ENCODE measurements at places on chromosomes 6 and 20.

DNA sequence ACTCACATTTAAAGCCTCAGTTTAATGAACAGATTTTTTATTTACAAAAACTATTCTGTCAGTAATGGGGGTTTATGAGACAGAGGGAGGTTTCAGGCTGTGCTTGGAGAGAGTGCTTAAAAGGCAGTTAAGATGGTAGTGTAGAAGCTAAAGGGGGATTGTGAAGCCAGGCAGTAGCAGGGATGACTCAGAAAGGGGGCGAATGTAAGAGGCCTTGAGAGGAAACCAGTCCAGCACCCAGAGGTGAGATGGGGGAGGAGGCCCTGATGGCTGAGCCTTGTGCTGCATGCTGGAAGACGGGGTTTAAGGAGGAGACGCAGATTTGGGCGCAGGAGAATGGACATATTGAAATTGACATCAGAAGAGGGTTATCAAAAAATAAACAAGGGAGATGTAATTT lies 6.6 kb upstream of the SERPINB9 start:
- no peak for DNase-seq

GRCh38 chr6:145600299-145600698 lies 135.0 kb downstream of the EPM2A start:
- no peak for DNase-seq

GRCh38 chr6:144728804-144729203 lies 443.7 kb downstream of the UTRN start:
- no peak for DNase-seq

- no peak for DNase-seq
Observed at GRCh38 chr6:163099621-163100171, 314.8 kb upstream of the QKI start.

GRCh38 chr6:156774863-156775405 lies 2.2 kb upstream of the ARID1B start:
- DNase-seq = no peak

GRCh38 chr6:79605061-79605460 lies 26.1 kb upstream of the SH3BGRL2 start:
- no peak for DNase-seq

DNA sequence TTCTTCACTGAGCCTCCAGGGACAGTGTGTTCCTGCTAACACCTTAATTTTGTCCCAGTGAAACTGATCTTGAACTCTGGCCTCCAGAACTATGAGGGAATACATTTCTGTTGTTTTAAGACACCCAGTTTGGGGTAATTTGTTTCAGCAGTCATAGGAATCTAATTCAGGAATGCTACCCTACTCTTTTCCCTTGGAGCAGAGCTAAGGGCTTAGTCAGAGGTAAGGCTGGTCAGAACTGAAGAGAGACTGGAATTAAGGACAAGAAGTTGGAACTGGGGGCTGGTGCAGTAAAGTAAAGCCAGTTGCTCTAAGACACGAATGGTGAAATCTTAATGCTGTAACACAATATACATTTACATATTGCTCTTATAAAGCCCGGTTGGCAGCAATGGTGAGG lies 809.7 kb downstream of the MAFB start:
- no peak for DNase-seq
